ENCODE measurements at places on chromosomes 16 and 17.

- DNase-seq = no peak
These were observed 427 bp upstream of the TLCD3B start for GRCh38 chr16:30031477-30031918.

GRCh38 chr17:15971882-15972281 is 27.0 kb downstream of the ADORA2B start:
- DNase-seq = no peak

- DNase-seq = no peak
These were observed 94.5 kb downstream of the MARF1 start for GRCh38 chr16:15548482-15548891.

- no peak for DNase-seq
These were observed 4.7 kb upstream of the ZNF500 start for GRCh38 chr16:4771646-4772045.

DNA sequence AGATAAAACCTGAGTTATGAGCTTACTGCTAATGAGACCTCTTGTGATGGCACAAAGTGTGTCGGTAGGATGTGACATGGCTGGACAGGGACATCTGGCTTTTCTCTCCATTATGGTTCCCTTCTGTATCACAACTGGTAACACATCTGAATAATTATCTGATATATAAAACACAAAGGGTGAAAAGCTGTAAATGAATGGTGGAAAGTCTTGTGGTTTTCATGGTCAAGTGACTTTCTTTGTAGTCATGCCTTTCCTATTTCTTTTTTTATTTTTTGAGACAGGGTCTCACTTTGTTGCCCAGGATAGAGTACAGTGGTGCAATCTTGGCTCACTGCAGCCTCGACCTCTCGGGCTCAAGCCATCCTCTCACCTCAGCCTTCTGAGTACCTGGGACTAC is 35.3 kb upstream of the ZFHX3 start:
- DNase-seq = no peak

Data from HS-27A (cell line).